RWPE1 (cell line): ENCODE measurements at places on chromosomes 11 and 22.

DNA sequence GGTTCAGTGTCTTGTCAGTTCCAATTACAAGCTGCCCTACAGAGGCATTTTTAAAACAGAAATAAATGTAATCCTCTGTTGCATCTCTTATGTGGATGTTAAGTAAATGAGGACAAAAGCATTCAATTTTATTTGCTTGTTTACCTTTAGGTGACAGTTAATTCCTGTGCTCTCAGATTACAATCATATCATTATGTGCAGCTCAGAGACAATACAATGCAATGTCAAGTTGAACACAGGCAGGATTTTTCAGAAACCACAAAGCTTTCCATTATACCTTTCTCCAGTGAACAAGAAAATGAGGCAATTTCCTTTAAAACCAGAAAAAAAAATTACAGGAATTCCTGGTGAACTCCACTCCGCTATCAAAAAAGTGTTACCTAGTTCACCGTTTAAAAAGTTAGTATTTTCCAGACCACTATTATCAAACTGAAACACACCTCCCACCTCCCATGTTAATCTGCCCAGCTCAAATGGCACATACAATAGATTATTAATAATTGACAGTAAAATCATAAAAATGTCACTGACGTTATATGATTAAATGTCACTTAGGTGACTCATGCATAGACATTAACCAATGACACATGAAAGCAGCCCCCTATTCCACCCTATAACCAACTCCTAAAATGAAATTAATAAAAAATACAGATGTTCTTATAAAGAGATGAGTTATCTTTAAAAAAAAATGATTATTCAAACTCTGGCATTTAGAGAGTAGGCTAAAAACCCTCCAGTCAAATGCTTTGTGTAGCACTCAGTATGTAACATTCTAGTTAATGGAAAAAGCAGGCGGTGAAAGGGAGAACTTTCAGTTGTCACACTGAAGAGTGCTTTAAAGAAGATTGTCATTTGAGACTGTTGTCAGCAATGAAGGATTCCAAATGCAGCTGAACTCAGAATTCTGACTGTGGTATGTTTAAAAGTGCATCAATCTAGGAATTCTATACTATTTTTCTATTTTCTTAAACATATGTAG, 98.6 kb downstream of the MUC15 start:
- no peak for DNase-seq

DNA sequence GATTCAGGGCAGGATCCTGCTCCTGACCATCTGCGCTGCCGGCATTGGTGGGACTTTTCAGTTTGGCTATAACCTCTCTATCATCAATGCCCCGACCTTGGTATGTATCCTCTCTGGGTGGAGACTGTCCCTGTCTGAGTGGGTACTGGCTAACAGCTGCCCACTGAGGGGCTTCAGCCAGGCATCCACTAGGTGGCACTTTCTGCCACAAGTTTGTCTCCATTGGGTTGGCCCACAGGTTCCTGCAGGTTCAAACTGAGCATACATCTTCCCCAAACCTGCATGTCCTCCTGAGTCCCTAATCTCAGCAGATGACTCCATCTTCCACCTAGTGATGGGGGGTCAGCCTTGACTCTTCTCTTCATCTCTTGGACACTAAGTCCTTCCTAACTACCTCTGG, 4.4 kb downstream of the SLC2A11 start:
- no peak for DNase-seq

GRCh38 chr11:746289-747157, 741 bp upstream of the TALDO1 start:
- DNase-seq = no peak

DNA sequence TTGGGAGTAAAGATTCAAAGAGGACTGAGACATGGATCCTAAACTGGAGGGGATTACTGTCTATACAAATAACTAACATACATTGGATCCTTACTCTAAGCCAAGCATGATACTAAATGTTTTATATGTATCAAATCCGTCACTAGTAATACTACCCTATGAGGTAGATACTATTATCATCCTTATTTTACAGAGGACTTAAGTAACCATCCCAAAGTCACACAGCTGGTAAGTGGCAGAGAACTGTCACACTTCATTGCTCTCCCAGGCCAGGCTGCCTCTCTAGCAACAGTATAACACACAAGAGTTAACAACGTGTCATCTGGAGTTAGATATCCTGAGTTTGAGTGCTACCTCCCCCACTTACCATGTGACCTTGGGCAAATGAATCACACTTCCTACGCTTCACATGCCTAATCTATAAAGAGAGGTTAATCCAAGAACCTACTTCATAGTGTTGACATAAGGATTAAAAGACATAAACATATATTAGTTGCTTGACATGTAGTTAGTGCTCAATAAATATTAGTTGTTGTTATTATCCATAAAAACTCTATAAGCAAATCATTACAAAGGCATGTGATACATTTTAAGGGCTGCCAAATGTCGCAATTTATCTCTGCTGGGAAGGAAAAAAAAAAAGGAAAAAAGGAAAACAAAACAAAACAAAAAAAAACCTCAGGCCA, 33.8 kb upstream of the SPON1 start:
- DNase-seq = peak; percentile 29

DNA sequence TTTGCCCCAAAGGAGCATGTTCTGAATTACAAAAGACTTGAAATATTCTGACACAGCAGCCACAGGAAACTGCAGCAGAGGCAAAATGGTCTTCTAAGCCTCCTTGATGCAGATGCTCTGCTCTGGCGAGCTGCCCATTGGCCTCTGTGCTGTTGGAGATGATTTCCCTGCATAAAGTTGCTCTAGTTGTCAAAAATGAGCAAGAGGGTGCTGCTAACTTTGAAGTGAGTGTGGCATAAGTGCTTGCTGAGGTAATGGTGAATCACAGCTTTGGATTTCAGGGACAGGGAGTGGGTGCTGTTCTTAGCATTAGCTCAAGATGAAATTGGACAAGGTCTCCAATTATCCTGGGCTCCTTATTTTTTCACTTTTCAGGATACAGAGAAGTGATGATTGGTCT, 435.4 kb downstream of the TMEM135 start:
- DNase-seq = peak; percentile 57

- DNase-seq = no peak
Measured at GRCh38 chr11:45216031-45216430, 69.6 kb downstream of the PRDM11 start.

DNA sequence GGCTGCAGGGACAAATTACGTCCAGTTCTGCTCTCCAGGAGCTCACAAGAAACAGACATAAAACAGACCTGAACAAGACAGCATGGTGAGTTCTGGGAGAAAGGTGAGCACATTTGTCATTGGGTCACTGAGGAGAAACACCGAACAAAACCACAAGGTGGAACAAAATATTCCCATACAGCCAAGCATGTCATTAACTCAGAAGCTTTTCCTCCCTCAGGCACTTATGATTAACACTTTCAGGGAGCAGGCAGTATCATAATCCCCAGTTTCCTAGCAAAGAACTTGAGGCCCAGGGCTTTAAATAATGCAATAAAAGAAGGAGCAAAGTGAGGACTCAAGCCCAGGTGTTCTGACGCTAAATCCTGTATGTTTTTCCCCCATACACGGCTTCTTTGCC, 43.0 kb downstream of the P4HA3 start:
- peak; percentile 52 for DNase-seq

- no peak for DNase-seq
Measured at GRCh38 chr11:119092880-119093842, 8.5 kb downstream of the HMBS start.

DNA sequence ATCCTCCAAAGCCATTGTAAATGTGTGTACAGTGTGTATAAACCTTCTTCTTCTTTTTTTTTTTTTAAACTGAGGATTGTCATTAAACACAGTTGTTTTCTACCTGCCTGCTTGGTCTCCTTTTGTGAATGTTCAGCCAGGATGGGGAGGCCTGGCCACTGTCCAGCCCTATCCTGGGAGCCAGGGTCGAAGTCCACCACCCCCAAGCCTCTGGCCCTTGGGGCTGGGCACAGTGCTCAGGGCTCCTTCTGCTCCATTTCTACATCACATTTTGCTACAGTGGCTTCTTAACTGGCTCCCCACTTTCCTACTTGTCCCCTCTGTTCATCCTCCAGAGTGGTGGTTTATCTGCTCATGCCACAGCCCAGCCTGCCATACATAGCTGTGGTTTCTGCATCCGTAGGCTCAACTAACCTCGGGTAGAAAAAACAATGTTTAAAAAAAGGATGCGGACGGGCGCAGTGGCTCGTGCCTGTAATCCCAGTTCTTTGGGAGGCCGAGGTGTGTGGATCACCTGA, 2.5 kb upstream of the SMARCB1 start:
- no peak for DNase-seq

DNA sequence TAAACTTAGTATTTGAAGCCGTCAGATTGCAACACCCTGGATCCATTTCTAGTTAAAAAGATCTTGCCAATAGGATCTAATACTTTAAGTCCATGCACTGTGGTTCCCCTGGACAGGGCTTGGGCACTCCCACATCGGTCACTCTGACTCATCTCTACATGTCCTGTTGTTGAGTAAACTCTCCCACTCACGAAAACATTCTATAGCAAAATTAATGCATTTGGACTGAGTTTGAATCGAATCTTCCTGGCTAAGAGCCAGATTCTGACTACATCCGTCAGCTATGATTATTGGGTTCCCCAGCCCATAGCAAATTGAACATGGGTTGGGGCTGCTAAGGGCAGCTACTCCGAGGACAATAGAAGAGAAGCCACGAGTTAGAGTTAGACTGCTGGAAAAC, 182.1 kb upstream of the SORL1-AS1 start:
- peak; percentile 62 for DNase-seq

- DNase-seq = no peak
Measured at GRCh38 chr11:62146476-62147200, 22.8 kb downstream of the INCENP start.

DNA sequence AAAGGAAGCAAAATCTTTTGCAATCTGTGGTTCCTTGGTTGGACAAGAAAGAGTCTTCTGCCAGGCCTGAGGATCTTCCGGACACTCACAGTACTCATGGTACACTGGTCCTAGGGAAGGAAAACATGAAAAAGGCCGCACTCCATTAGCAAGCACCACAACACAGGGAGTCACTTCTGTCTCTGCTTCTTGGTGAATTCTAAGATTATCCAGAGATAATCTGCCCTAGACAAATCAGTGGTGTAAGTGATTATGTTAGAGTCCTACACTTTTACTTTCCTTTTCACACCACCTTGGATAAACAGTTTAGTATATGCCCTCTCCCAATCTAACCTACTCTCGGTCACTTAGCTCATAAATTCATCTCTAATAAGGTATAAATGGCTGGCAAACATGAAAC, 11.9 kb downstream of the POGLUT3 start:
- no peak for DNase-seq

DNA sequence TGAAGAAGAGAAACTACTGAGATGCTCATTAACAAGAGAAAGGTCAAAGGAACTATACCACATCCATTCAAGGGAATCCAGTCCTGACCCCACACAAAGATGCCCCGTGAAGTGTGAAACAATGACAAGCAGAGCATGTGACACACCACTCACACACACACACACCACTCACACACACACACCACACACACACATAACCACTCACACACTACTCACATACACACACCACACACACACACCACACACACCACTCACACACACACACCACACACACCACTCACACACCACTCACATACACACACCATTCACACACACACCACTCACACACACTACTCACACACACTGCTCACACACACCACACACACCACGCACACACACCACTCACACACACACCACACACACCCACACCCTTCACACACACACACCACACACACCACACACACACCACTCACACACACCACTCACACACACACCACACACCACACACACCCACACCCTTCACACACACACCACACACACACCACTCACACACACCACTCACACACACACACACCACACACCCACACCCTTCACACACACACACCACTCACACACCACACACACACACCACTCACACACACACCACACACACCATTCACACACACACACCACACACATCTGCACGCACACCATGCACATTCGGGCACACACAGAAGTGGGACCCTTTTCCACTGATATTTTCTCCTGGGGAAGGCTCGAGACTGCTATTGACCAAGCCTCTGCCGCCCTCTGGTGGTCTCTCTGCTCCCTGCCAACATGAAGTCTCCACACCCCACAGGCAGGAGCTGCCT, 32.0 kb upstream of the COMT start:
- DNase-seq = peak; percentile 72

- peak; percentile 56 for DNase-seq
Measured at GRCh38 chr11:73931039-73931645, 19.7 kb upstream of the DNAJB13 start.

DNA sequence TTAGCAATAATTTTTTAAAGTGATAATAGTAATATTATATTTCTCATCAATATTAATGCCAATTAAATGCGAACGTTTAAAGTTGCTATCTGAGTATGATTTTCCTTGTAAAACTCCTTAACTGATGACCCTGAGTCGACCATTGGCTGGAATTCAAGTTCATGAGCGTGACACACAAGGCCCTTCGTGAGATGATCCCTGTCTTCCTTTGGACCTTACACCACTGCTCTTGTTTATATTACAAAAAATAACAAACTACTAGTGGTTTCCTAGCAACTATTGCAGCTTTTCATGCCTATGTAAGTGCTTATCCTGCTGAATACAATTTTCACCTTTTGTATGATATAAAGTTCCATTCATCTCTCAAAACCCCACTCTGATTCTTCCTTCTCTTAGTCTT, 752.9 kb downstream of the CNTN5 start:
- DNase-seq = no peak

DNA sequence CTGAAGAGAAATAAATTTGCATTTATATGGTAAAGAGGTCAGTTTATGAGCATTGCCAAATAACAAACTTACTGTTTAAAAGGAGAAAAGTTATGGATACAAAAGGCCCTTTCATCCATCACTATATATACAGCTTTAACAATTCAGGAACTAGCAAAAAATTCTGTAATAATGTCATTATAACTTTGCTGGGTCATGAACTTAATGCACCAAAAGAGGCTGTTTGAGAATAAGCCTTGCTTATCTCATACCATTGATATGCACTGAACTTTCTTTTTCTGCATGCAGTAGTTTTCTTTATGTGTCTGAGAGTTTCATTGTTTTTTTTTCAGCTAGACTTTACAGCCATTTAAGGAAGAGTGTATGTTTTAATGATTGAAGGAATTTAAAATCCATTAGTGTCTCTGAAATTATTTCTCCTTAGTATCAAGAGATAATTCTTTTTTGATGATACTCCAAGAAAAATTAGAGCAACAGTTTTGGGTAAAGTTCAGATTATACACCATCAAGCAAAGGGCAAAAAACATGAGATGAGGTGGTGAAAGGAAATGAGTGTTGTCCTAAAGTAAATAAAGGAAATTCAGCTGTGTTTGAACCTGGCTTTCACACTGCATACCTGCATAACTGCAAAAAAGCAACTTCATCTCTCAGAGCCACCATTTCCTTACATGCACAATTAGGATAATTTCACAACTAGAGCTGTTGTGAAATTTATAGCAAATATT, 188.2 kb upstream of the ANO3 start:
- DNase-seq = no peak

DNA sequence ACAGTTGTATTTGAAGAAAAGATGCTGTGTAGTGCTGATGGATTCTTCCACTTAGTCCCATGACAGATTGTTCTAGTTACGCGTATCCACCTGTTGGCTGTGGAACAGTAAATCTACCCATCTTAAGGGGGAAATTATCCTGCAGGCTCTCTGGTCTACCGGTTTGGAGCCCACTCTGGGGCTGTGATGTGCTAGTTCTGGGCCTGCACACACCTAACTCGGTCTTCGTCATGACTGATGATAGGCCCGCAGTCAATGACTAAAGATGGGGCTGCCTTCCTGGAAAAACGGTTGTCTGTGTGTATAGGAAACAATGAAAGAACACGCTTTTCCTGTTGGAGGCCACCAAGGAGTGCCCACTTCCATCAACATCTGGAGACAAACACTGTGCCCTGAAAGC, 6.2 kb upstream of the RBM4B start:
- no peak for DNase-seq

- DNase-seq = no peak
Measured at GRCh38 chr11:75602951-75603350, 40.9 kb downstream of the SERPINH1 start.
